ENCODE measurements at places on chromosomes 16 and 17. TPM values are rescaled to one million over a fixed set of nuclear protein-coding genes. Genes with fewer than 3 reads are reported as not detected.

CCL1 gene
- not detected for total RNA-seq

SDR42E1 gene
- 12.2 TPM for total RNA-seq

HP gene
- total RNA-seq, result not detected

DOC2B gene
- total RNA-seq, result 1.8 TPM

KRT15 gene
- 0.80 TPM for total RNA-seq

CCL13 gene
- total RNA-seq, result 10.5 TPM

CACNG4 gene
- total RNA-seq, result not detected

HS3ST3A1 gene
- 3.6 TPM for total RNA-seq

CCL8 gene
- total RNA-seq, result not detected

FAM20A gene
- total RNA-seq, result 3.6 TPM

C16orf89 gene
- total RNA-seq, result 1.5 TPM

EZH1 gene
- 46.0 TPM for total RNA-seq

ETV4 gene
- total RNA-seq, result 0.41 TPM

SOX15 gene
- not detected for total RNA-seq

FN3K gene
- 33.0 TPM for total RNA-seq

TBX6 gene
- 0.82 TPM for total RNA-seq

ITGAX gene
- not detected for total RNA-seq

CPHXL2 gene
- total RNA-seq, result not detected

SLFN11 gene
- total RNA-seq, result 8.2 TPM

LITAFD gene
- total RNA-seq, result not detected

KRT23 gene
- total RNA-seq, result 1.1 TPM

Measured in transverse colon (tissue), 4 donors.